T-helper 1 cell treated with Interleukin-12 subunit alpha and Interleukin-12 subunit beta and Interleukin-4 antibody, amounts not matched to agents 30 ng/mL and 1 ng/mL, for 36 hours (primary cell): ENCODE measurements at places on chromosomes 12 and 14. TPM values are rescaled to one million over a fixed set of nuclear protein-coding genes. Genes with fewer than 3 reads are reported as not detected.

DCN gene
- not detected in 2 replicates for total RNA-seq

DPF3 gene
- total RNA-seq: 11.6 and 12.4 TPM in 2 replicates

A2M gene
- not detected in 2 replicates for total RNA-seq

RXYLT1 gene
- total RNA-seq: 13.7 and 14.1 TPM in 2 replicates

GPR68 gene
- total RNA-seq: 43.8 and 45.5 TPM in 2 replicates

GYS2 gene
- total RNA-seq: 0.24 TPM in 1 of 2 replicates, not detected in the other

NT5DC3 gene
- 4.7 and 5.6 TPM in 2 replicates for total RNA-seq

RHOJ gene
- total RNA-seq: not detected in 2 replicates

APOLD1 gene
- total RNA-seq: 7.3 and 11.0 TPM in 2 replicates

SOAT2 gene
- total RNA-seq: not detected in 2 replicates

TMEM52B gene
- not detected in 2 replicates for total RNA-seq

CCNT1 gene
- 49.1 and 59.0 TPM in 2 replicates for total RNA-seq

PA2G4 gene
- 254 and 261 TPM in 2 replicates for total RNA-seq

PRH2 gene
- total RNA-seq: not detected in 2 replicates

VRK1 gene
- 50.3 and 55.4 TPM in 2 replicates for total RNA-seq

KRT73 gene
- 0.61 and 0.78 TPM in 2 replicates for total RNA-seq

GNB3 gene
- 0.47 and 1.5 TPM in 2 replicates for total RNA-seq

TTC6 gene
- not detected in 2 replicates for total RNA-seq

ACSM4 gene
- total RNA-seq: not detected in 2 replicates

CACNA2D4 gene
- 15.1 and 15.4 TPM in 2 replicates for total RNA-seq

MMP14 gene
- 2.1 and 3.2 TPM in 2 replicates for total RNA-seq

NEDD1 gene
- 48.7 and 49.6 TPM in 2 replicates for total RNA-seq

RNASE9 gene
- not detected in 2 replicates for total RNA-seq

SLCO1B3 gene
- total RNA-seq: not detected in 2 replicates

TAS2R7 gene
- not detected in 2 replicates for total RNA-seq

PRR4 gene
- 2.1 and 2.4 TPM in 2 replicates for total RNA-seq

IL31 gene
- 0.24 TPM in 1 of 2 replicates, not detected in the other for total RNA-seq

LALBA gene
- total RNA-seq: not detected in 2 replicates

PTPN21 gene
- total RNA-seq: not detected in 2 replicates

PIWIL1 gene
- not detected in 2 replicates for total RNA-seq

MIP gene
- total RNA-seq: not detected in 2 replicates

REC8 gene
- total RNA-seq: 72.3 and 78.3 TPM in 2 replicates

RNASE7 gene
- total RNA-seq: not detected in 2 replicates

KRT4 gene
- total RNA-seq: not detected in 2 replicates

TTC9 gene
- total RNA-seq: 12.5 and 13.0 TPM in 2 replicates

GUCY2C gene
- not detected in 2 replicates for total RNA-seq

SMIM41 gene
- total RNA-seq: 0.25 TPM in 1 of 2 replicates, not detected in the other

RD3L gene
- total RNA-seq: not detected in 2 replicates

C14orf39 gene
- not detected in 2 replicates for total RNA-seq

SLC4A8 gene
- 6.8 and 9.4 TPM in 2 replicates for total RNA-seq

LBHD2 gene
- total RNA-seq: not detected in 2 replicates

RBP5 gene
- total RNA-seq: 0.27 TPM in 1 of 2 replicates, not detected in the other

KRT3 gene
- not detected in 2 replicates for total RNA-seq

GLI1 gene
- total RNA-seq: 0.51 and 0.76 TPM in 2 replicates

MMAB gene
- 23.3 and 24.1 TPM in 2 replicates for total RNA-seq

DHRS4L2 gene
- total RNA-seq: 17.6 and 19.0 TPM in 2 replicates

KRT5 gene
- not detected in 2 replicates for total RNA-seq

SLC17A8 gene
- total RNA-seq: not detected in 2 replicates

NYNRIN gene
- total RNA-seq: 0.12 and 0.17 TPM in 2 replicates

ABCD2 gene
- total RNA-seq: 39.1 and 39.5 TPM in 2 replicates

CMA1 gene
- not detected in 2 replicates for total RNA-seq

NUP107 gene
- total RNA-seq: 79.2 and 93.6 TPM in 2 replicates

BMP4 gene
- total RNA-seq: not detected in 2 replicates

KLRC3 gene
- not detected in 2 replicates for total RNA-seq
